ENCODE measurements at places on chromosomes 1 and 21.

DNA sequence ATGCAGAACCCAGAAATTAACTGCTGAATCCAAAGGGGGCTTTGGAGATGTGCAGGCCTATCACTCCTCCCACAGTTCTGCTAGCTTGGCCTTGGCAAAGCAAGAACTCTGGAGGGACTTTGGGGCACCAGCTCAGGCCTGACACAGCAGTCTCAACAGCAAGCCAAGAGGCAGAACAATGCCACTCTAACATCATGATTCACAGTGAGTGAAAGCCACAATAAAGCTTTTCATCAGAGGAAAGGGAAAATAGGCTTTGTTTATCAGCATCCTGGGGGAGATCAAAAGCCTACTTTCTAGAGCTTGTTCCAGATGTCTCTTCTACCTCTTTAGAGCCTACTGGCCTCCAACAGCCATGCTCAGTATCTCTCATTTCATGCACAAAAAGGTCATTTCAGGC lies 283.4 kb downstream of the KCNH1 start:
- DNase-seq = no peak

GRCh38 chr1:226131639-226132038 lies 54.9 kb downstream of the ACBD3 start:
- DNase-seq = no peak

DNA sequence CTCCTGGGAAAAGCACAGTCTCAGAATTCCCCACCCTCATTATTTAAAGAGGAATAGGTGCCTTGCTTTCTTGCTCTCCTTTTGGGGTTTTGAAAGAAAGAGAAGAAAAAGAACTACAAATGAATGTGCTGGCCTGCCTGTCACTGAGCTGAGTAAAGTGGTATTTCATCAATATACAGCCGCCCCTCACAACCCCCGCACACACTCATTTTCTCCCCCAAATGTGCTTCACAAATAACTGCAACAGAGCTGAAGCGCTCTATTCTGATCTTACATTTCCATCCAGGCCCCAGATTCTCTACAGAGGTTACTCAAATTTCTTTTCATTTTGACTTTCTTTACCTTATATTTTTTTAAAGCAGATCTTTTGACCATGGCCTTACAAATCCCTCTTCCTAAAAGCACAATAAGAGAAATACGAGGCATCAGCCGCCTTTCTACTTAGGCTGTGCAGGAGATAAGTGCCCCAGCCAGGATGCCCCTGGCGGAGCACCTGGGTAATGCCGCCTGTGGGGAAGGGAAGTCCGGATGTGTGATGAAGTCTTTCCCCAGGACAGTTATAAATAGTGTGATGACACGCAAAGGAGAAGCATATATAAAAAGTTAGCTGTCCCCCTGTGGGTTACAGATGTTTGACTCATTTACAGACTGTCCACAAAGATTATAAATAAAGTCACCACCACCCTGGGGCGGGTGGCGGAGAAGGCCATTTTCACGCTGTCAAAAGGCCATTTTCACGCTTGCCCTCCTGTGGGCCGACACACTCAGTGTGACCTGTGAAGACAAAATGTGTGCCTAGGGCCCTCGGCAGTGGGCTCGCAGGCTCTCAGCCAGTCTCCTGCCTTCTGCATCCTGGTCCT lies 6.5 kb downstream of the KCNN3 start:
- DNase-seq = no peak

DNA sequence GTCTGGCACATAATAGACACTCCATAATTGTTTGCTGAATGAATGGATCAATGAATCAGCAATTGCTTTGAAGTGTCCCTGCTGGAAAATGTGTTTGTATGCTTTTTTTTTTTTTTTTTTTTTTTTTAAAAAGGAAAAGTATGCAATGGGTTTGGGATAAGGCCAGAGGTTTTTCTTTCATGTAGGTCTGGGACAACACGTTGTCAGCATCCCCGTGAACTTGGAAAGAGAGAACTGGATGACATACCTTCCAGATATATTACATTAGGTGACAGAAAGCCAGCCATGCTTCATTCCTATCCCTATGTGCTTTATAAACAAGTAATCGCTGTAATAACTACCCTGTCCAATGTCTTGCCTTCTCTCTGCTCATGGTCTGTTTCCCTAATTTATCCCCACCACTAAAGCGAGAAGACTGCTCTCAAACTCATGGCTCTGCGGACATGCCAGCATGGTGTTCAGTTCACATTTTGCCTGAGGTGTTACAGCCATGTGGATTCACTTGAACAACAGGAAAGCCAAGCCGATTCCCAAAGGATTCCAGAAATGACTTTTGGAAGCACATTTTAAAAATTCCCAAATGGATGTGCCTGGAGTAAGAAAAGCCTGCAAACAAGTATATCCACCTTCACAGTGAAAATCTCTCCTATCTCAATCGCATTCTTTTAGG lies 34.8 kb upstream of the GREM2 start:
- no peak for DNase-seq

- DNase-seq = no peak
These were observed 27.9 kb downstream of the PRDM15 start for GRCh38 chr21:41851090-41851790.

Data from colonic mucosa (tissue), 4 donors.